H1 (cell line): ENCODE measurements at places on chromosomes 13 and 19. TPM values are rescaled to one million over a fixed set of nuclear protein-coding genes. Genes with fewer than 3 reads are reported as not detected.

Gene SELENOV
- 8.4 and 11.0 TPM in 2 replicates for total RNA-seq

Gene PSG6
- not detected in 2 replicates for total RNA-seq

DNA sequence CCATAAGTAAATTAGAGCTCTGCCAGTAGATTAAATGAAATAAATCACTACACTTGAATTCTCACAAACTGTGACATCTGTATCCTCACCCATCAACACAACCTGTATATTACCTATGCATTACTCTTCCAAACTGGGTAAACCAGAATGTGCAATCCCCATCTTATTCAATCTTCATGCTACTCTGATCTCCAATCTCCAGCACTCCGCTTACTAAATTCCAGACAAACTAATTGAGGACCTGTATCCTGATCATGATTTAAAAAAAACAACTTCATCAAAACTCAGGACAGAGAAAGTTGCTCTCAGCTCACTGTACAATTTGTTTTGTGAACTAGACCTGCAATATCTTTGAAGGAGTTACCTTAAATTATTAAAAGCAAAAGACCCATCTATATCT lies 74.4 kb downstream of the FOXO1 start:
- DNase-seq = no peak

DNA sequence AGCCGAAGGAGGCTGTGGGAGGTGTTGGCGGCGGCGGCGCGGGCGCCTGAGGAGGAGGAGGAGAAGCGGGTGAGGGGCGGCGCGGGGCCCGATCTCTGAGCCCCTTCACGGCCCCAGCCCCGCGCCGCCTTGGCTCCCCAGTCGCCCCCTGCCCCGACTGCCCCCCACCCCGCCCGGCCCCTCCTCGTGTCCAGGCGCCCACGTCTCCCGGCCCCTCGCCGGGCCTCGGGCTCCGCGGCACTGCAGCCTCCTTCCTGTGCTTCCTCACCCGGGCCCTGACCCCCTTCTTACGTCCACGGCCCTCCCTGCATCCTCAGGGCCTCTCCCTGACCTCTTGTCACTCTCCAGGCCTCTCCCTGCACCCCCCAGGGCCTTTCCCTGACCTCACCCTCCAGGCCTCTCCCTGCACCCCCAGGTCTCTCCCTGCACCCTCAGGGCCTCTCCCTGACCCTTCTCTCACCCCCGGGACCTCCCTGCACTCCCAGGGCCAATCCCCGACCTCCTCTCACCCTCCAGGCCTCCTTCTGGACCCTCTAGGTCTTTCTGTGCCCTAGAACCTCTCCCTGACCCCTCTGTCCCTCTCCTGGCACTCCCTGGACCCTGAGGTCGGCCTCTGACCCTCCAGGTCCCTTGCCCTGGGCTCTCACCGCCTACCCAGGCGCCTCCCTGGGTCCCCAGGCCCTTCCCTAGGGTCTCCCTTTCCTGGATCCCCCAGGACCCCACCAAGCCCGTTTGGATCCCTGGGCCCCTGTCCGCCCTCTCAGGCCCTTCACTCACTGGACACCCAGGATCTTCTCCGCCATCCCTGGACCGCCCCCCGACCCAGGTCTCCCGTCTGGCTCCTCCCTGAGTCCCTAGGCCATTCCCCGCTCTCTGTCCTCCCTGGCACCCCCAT lies 460 bp downstream of the KMT5C start:
- DNase-seq = no peak

DNA sequence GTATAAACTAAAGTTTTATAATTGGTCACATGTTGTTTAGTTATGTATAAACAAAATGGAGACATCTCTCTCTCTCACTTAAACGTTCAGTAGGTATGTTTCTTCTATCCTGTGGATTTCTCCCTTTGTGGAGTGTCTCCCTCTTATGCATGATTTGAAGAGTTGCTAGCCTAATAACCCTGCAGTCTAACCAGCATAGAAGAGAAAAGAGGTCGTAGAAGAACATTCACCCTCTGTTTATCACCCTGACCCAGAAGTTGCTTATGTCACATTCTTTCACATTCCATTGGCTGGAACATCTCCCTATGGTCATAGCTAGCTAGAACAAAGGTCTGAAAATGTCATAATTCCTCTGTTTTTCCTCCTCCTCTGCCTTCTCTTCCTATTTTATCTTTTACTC lies 176.8 kb upstream of the PCDH20 start:
- DNase-seq = no peak

- no peak for DNase-seq
These were observed 30.7 kb upstream of the IL17D start for GRCh38 chr13:20672772-20673171.

GRCh38 chr13:20383058-20383457 lies 142.6 kb downstream of the CRYL1 start:
- no peak for DNase-seq
